Aorta (tissue), 5 donors: ENCODE measurements at places on chromosomes 2 and 18. TPM values are rescaled to one million over a fixed set of nuclear protein-coding genes. Genes with fewer than 3 reads are reported as not detected.
A peak's percentile ranks its signal among the peaks of the same experiment; 100 is the strongest.

- H3K27me3 ChIP-seq, result no peaks in the 10 kb centered on the region
- H3K36me3 ChIP-seq, result no peaks in the 10 kb centered on the region
- H3K4me3 ChIP-seq, result no peak overlapping the region
- peaks cover 2% of the 10 kb centered on the region for H3K4me1 ChIP-seq
- no peak for DNase-seq
- H3K27ac ChIP-seq, result no peak overlapping the region
Observed at GRCh38 chr2:72572501-72572900, 253.3 kb downstream of the EXOC6B start.

DNA sequence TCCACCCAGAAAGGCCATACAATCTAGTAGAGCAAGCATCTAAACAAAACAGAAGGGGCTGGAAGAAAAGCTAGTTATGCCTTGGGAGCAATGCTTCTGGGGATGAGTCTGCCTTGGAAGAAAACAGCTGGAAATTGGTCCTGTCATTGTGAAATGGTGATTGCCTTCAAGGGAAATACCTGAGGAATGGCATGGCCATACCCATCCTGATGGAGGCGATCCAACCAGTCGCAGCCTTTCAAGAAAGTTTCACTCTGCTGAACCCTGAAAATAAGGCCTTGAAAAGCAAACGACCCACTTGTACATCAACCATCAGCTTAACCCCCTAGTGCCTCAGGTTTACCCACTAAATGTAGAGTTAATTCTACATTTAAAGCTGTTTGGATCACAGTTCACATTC lies 72.6 kb upstream of the PID1 start:
- H3K27ac ChIP-seq, result no peak overlapping the region
- H3K4me3 ChIP-seq, result no peak overlapping the region
- no peaks in the 10 kb centered on the region for H3K36me3 ChIP-seq
- no peaks in the 10 kb centered on the region for H3K27me3 ChIP-seq

Gene RTKN
- 11.7 TPM for total RNA-seq

DNA sequence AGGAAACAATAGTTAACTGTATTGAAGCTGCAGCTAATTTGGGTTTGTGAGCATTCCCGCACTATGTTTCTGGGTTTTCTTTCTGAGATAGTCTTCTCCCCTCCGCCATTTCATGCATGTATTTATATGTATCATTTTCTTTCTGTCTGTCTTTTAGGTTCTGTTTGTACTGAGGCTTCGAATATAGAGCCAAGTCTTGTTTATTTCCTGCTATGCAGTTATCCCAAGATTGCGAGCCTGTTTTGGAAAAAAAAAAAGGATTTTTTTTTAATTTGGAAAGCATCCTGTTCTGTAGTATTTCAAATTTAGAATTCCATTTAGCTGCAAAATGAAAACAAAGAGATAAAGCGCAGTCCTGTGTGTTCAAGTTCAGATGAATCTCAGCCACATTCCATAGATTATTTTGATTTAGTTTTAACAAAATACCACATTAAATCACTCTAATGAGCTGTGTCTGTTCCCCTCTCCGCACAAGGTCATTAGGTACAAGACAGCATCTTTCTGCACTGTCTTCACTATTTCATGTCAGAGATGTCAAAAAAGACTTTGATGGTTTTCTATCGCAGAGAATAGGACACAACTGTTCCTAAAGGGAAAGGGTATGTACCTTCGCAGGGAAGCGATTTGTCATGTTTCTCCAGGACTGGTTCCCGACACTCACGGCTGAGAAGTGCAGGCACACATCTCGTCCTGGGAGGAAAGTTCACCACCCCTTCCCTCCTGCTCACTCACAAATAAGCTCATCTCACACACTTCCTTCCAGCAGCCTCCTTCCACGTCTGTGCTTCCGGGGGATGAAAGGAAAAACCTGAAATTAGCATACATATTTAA lies 443.4 kb downstream of the ZNF516 start:
- no peaks in the 10 kb centered on the region for H3K4me1 ChIP-seq
- H3K27me3 ChIP-seq, result no peaks in the 10 kb centered on the region
- H3K4me3 ChIP-seq, result no peak overlapping the region
- no peak overlapping the region for H3K27ac ChIP-seq

Gene FHOD3
- total RNA-seq, result 31.2 TPM

GRCh38 chr2:22878121-22878520 lies 506.9 kb upstream of the KLHL29 start:
- no peak overlapping the region for H3K27ac ChIP-seq
- no peak overlapping the region for H3K4me3 ChIP-seq
- H3K4me1 ChIP-seq, result no peaks in the 10 kb centered on the region
- no peak for DNase-seq
- no peaks in the 10 kb centered on the region for H3K36me3 ChIP-seq

Gene VWA3B
- total RNA-seq, result 1.0 TPM

- DNase-seq, result no peak
- no peaks in the 10 kb centered on the region for H3K27me3 ChIP-seq
- no peak overlapping the region for H3K4me3 ChIP-seq
- H3K36me3 ChIP-seq, result no peaks in the 10 kb centered on the region
Observed at GRCh38 chr2:53500181-53500580, 267.4 kb upstream of the CHAC2 start.

GRCh38 chr2:132641819-132642218 lies 28.2 kb downstream of the LYPD1 start:
- no peak overlapping the region for H3K4me3 ChIP-seq
- no peak for DNase-seq
- no peaks in the 10 kb centered on the region for H3K27me3 ChIP-seq
- no peaks in the 10 kb centered on the region for H3K4me1 ChIP-seq
- no peaks in the 10 kb centered on the region for H3K36me3 ChIP-seq

DNA sequence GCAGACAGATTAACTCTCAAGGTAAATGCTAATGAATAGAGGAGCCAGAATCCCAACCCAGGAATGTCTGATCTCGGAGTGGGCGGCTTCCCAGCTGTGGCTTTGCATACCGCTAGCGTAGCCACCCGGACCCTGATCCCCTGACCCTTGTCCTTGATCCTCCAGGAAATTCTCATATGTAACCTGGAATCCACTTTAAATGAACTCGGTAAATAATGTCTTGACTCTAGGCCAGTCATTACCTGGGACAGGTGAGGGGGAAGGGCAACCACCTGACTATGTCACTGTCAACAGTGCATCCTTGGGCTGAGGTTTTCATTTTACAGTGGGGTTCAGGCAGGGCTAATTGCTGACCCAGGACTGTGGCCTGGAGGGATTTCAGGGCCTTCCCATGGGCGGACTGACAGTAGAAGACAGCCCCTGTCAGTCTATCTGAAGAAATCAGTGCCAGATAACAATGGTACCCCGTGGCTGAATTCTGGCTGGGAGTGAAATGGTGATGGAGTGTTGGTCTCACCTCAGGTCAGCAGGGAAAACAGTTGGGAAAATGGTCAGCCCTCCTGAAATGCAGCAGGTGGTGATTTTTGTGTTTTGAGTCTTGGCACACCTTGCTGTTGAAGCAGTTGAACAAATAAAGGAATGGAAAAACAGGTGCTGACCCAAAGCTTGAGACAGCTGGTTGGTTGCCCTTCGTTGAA lies 9.6 kb downstream of the ACKR3 start:
- peak overlapping the region; percentile 4 for H3K27ac ChIP-seq
- peaks cover 7% of the 10 kb centered on the region for H3K36me3 ChIP-seq
- H3K27me3 ChIP-seq, result no peaks in the 10 kb centered on the region
- H3K4me3 ChIP-seq, result no peak overlapping the region
- no peak for DNase-seq

Gene BOLL
- total RNA-seq, result not detected

- no peaks in the 10 kb centered on the region for H3K36me3 ChIP-seq
- no peaks in the 10 kb centered on the region for H3K27me3 ChIP-seq
- no peak overlapping the region for H3K4me3 ChIP-seq
- no peak overlapping the region for H3K27ac ChIP-seq
- H3K4me1 ChIP-seq, result no peaks in the 10 kb centered on the region
Observed at GRCh38 chr2:97067279-97068004, 27.2 kb downstream of the FAHD2B start.

Gene PARD3B
- total RNA-seq, result 36.7 TPM

Gene INO80C
- total RNA-seq, result 18.6 TPM

DNA sequence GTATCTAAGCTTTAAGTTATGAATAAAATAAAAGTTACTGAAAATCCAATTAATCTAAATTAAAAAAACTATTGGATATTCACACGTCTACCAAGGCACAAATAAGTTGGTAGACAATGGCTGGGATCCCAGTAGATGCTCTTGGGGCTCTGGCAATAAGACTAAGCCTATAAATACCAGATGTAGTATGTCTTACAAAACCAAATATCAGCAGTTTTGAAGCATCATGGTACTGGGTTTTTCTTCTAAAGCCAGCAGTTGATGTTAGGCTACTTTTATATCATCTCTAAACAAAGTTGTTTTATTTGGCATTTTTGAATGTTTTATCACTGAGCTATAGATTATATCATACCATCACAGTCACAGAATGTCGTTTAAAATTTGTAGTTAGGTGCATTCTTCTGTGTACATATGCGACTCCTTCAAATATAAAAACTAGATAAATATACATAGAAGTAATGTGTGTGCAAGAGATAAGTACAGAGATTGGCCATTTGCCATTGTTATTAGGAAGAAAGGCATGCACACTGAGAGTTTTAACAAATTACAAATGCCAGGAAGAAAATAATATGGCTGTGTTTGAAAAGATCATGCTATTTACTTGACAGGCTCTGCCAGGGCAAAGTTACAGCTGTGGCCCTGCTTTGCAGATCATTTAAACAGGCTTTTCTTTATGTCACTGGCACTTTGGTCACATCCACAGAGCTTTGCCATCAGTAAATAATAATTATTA lies 21.6 kb upstream of the TMEM17 start:
- H3K27me3 ChIP-seq, result no peaks in the 10 kb centered on the region
- H3K4me3 ChIP-seq, result no peak overlapping the region
- DNase-seq, result no peak
- no peaks in the 10 kb centered on the region for H3K4me1 ChIP-seq
- H3K36me3 ChIP-seq, result no peaks in the 10 kb centered on the region
- H3K27ac ChIP-seq, result no peak overlapping the region

Gene SULT1C2
- 1.7 TPM for total RNA-seq

Gene SEC11C
- 31.8 TPM for total RNA-seq

DNA sequence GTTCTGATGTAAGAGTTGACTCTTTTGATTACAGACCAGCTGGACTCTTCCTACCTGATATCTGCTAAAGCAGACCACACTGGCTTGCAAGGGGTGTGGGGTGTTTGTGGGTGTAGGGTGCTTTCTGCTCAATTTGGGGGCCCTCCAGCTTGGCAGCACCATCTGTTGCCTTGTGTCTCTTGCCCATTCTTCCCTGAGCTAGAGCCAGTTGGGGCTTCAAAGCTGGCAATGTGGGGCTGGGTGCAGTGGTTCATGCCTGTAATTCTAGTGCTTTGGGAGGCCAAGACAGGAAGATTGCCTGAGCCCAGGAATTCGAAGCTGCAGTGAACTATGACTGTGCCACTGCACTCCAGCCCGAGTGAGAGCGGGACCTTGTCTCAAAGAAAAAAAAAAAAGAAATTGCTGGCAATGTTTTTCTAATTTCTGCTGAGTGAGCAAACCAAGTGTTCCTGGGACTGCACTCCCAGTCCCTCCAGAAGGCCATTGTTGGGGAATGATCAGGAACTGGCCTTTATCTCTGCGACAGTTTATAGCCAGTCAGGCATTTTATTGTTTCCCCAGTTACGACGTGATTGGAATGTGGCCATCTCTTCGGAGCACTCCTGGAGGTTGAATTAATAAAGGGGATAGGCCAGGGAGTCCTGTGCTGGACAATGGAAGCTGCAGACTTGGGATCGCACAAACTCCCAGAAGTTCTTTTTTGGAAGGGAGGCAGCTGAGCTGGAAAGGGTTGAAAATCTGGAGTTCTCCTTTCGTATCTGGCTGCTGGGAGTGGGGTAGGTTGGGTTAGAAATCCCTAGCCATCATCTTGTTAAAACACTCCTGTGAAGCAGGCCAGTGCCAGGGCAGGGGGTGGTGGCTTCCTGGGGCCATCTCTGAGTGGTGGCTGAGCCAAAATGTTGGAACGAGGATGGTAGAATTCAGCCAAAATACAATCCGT lies 57.2 kb downstream of the LIPG start:
- H3K27ac ChIP-seq, result no peak overlapping the region
- no peak overlapping the region for H3K4me3 ChIP-seq
- H3K36me3 ChIP-seq, result no peaks in the 10 kb centered on the region
- DNase-seq, result no peak

- H3K27ac ChIP-seq, result no peak overlapping the region
- no peaks in the 10 kb centered on the region for H3K36me3 ChIP-seq
- H3K27me3 ChIP-seq, result no peaks in the 10 kb centered on the region
- no peaks in the 10 kb centered on the region for H3K4me1 ChIP-seq
- DNase-seq, result no peak
Observed at GRCh38 chr18:67805261-67805660, 288.7 kb upstream of the DSEL start.

Gene NMUR1
- 0.36 TPM for total RNA-seq

Gene SCN7A
- total RNA-seq, result 3.6 TPM

- peak within 1 kb of the TSS; percentile 69 for H3K4me3 ChIP-seq
- H3K36me3 ChIP-seq, result no peaks in the 10 kb centered on the region
- no peak for DNase-seq
- no peak within 1 kb of the TSS for H3K27ac ChIP-seq
- no peaks in the 10 kb centered on the region for H3K27me3 ChIP-seq
Observed at GRCh38 chr2:165469417-165469816, at the start of gene CSRNP3. Gene CSRNP3 (plus strand): TSS chr2:165469698. CDS start chr2:165595066, 125,368 bp downstream.

Gene MFSD6
- 21.5 TPM for total RNA-seq

Gene COPS8
- 46.0 TPM for total RNA-seq

Gene EGR4
- total RNA-seq, result not detected

DNA sequence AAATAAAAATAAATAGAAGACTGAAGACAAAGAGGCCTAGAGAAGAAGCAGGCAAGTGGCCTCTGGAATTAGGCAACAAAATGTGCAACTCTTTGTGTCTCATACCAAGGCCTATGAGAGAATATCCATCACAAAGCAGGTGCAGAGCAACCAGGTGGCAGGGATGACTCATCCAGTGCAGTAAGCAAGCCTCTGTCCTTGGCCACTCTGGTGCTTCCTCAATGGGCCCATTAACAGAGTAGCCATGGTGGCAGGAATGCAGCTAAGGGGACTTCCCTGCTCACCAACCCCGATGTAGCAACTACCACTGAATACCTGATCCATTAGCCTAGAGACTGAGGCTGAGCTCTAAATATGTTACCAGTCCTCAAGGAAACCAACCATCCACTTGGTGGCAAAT lies 11.0 kb upstream of the EPG5 start:
- no peak overlapping the region for H3K27ac ChIP-seq
- DNase-seq, result no peak
- no peaks in the 10 kb centered on the region for H3K4me1 ChIP-seq
- no peaks in the 10 kb centered on the region for H3K27me3 ChIP-seq

Gene C2orf72
- total RNA-seq, result 0.15 TPM

DNA sequence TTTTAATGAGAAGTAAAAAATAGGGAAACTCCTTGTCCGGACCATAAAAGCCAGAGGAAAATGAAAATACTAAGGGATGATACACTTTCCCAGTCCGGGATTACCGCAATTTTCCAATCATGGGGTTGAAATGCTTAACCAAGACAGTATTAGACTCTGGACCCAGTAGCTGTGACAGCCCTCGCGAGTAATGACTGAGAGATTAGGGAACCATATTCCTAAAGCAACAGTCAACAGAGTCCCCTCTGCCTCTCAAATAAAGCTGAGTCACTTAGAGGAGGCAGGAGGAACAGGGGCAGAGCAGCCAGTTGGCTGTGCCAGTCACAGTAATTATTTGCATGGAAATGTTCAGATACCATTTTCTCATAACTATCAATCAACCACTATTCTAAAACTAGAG lies 34.8 kb downstream of the GPATCH11 start:
- H3K4me3 ChIP-seq, result no peak overlapping the region
- peaks cover 4% of the 10 kb centered on the region for H3K36me3 ChIP-seq
- no peaks in the 10 kb centered on the region for H3K27me3 ChIP-seq
- no peak overlapping the region for H3K27ac ChIP-seq
- no peak for DNase-seq

Gene GALM
- total RNA-seq, result 16.4 TPM
